ENCODE measurements at places on chromosomes 2 and 18. TPM values are rescaled to one million over a fixed set of nuclear protein-coding genes. Genes with fewer than 3 reads are reported as not detected.

TUBA4B gene
- polyA plus RNA-seq = 0.08 TPM

RNF125 gene
- 2.4 TPM for polyA plus RNA-seq

FN1 gene
- 3,880 TPM for polyA plus RNA-seq

CABLES1 gene
- 1.9 TPM for polyA plus RNA-seq

Data from mammary epithelial cell (primary cell).